Activated naive CD4-positive, alpha-beta T cell treated with anti-CD3 and anti-CD28 coated beads, Interleukin-2, amount 10 ng/mL, durations not matched to agents 7 days and 5 days (primary cell): ENCODE measurements at places on chromosomes 2 and 18.

DNA sequence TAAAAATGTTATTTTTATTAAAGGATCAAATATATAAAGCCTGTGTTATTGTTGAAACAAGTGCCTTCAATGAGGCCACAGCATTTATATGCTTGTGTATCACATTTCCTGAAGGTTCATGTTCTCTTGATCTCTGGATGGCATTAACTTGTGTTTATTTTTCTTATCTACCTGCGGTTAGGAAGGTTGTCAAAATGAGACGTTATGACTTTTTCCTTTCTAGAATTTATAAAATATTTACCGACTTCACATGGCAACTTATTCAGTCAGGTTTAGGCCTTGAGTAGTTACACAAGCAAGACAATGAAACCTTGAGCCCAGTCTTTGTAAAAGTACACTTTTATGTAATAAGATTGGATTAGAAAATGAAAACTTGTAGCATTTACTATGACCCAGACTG lies 196.4 kb upstream of the ACVR2A start:
- no peaks in the 10 kb centered on the region for H3K27me3 ChIP-seq
- no peak overlapping the region for H3K27ac ChIP-seq
- H3K4me1 ChIP-seq = no peaks in the 10 kb centered on the region
- DNase-seq = no peak

DNA sequence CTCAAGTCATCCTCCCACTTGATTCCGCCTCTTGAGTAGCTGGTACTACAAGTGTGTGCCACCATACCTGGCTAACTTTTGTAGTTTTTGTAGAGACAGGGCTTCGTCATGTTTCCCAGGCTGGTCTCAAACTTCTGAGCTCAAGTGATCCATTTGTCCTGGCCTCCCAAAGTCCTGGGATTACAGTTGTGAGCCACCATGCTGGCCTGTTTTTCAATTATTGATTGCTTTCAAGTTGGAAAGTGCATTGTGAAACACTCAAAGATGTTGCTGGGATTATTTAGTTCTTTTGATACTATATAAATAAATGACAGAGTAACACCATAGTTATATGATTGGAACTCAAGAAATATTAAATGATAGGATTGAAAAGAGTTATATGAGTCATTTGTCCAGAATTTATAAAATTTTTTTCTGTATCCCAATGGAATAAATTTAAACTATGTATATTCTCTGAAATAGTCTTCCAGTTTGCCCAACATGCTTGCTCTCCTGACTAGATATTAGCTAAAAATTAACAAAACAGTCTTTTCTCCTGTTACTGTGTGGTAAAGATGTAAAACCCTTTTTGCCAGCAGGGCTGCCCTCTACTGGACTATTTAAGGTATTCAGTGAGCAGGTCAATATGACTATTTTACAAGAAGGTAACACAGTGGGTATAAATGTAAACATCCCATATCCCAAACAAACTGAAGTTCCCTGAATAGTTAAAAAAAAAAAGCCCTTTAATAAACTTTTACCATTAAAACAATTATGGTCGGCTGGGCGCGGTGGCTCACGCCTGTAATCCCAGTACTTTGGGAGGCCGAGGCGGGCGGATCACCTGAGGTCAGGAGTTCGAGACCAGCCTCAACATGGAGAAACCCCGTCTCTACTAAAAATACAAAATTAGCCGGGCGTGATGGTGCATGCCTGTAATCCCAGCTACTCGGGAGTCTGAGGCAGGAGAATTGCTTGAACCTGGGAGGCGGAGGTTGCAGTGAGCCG lies 42.7 kb downstream of the ACSL3 start:
- H3K27me3 ChIP-seq = no peaks in the 10 kb centered on the region
- DNase-seq = peak; percentile 50
- peaks cover 16% of the 10 kb centered on the region for H3K36me3 ChIP-seq

DNA sequence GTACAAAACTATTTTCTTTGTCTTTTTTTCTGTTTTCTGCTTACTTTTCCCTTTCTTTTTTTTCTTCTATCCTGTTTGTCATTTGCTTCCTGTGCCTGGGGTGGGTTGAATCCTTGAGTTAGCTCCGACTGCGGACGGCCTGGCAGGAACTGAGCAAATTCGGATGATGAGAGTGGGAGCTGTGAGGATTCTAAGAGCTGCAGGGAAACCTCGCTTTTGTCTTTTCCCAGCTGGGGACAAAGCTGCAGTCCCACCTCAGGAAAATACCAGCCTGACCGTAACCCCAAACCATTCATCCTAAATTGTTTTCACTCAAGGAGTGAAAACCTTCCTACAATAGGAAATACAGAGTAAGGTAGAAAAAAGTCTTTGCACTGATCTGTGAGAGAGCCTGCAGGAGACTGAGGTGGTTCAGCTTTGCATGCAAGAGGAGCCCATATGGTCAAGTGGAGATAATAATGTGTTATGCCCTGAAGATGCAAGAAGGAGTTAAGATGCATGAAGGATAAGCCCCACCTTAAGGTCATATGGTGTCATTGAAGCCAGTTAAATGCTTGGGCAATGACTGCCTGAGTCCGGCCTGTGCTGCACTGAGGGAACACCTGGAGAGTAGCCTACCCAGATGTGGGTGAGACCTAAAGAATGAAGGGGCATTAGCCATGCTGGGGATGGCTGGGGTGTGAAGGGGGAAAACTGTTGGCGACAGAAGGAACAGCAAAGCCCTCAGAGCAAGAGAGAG lies 31.7 kb upstream of the ARL4C start:
- H3K4me1 ChIP-seq = no peaks in the 10 kb centered on the region
- peaks cover 48% of the 10 kb centered on the region for H3K27me3 ChIP-seq
- H3K27ac ChIP-seq = no peak overlapping the region
- DNase-seq = no peak
- peaks cover 1% of the 10 kb centered on the region for H3K36me3 ChIP-seq
- H3K4me3 ChIP-seq = no peak overlapping the region

DNA sequence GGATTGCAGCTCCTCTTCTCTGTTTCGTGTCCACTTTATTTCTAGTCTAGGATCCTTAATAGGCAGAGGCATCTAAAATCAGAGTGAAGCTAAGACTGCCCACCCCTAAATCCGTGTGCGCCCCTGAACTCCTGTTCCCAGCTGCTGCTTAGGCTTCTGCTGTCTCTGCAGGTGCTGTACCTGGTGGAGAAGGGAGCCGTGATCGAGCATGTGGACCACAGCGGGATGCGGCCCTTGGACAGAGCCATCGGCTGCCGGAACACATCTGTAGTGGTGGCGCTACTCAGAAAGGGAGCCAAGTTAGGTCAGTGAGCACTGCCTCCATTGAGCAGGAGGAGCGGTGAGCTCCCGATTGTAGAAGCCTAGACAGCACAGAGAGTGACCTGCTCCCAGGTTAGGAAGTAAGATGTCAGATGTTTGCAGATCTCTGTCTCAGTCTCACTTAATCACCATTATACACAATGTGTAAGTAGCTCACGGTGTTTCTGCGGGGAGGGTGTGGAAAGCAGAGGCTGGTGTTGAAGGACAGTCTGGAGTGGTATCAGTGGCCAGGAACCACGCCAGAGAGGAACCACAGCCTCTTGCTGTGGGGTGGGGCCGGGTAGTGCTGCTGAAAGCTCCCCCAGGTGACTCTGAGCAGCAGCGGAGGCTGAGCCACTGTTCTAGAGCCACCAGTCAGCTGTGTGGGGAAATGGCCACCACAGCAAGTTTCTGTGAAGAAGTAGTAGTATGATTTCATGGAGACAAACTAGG lies 62.3 kb downstream of the WDSUB1 start:
- H3K27me3 ChIP-seq = no peaks in the 10 kb centered on the region
- no peak overlapping the region for H3K4me3 ChIP-seq
- H3K27ac ChIP-seq = no peak overlapping the region
- DNase-seq = no peak

DNA sequence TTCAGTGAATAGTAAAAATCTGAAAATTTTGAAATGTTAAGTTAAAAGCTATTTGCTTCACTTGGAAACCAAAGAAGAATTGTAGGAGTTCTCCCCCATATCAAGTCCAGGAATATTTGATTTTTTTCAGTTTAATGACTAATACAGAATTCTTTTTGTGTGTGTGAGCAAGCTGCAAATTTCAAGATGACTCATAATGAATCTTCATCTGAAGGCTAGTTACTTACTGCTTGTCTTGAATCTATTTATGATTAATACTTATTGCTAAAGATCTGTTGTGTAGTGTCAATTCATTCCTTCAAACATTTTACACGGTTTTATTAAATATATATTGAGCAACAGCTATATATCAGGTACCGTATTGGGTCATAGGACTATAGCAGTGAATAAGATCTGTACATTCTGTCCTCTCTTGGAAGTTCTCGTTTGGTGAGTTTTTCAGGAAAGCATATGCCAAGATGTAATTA lies 47.8 kb upstream of the CAVIN2 start:
- no peak overlapping the region for H3K4me3 ChIP-seq
- H3K27ac ChIP-seq = no peak overlapping the region
- H3K27me3 ChIP-seq = peaks cover 4% of the 10 kb centered on the region
- no peaks in the 10 kb centered on the region for H3K4me1 ChIP-seq
- no peak for DNase-seq

DNA sequence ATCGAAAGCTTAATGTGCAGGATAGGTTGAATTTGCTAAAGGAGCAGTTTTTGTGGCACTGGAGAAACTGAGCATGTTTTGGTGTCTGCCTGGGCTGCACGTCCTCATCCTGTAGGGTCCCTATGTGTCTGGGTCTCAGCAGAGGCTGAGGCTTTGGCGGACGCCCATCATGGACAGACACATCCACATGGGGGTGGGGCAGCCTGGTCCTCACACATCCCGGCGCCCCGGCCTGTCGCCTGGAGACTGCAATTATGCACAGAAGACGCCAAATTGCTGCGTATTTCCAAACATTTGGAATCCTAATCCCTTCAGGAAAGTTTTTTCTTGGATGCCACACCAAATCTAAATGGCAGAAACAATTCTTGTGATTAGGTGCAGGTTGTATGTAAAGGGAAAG lies 128.2 kb upstream of the TWIST2 start:
- peaks cover 20% of the 10 kb centered on the region for H3K27me3 ChIP-seq
- H3K4me3 ChIP-seq = no peak overlapping the region
- H3K4me1 ChIP-seq = no peaks in the 10 kb centered on the region
- H3K27ac ChIP-seq = no peak overlapping the region
- H3K36me3 ChIP-seq = no peaks in the 10 kb centered on the region

DNA sequence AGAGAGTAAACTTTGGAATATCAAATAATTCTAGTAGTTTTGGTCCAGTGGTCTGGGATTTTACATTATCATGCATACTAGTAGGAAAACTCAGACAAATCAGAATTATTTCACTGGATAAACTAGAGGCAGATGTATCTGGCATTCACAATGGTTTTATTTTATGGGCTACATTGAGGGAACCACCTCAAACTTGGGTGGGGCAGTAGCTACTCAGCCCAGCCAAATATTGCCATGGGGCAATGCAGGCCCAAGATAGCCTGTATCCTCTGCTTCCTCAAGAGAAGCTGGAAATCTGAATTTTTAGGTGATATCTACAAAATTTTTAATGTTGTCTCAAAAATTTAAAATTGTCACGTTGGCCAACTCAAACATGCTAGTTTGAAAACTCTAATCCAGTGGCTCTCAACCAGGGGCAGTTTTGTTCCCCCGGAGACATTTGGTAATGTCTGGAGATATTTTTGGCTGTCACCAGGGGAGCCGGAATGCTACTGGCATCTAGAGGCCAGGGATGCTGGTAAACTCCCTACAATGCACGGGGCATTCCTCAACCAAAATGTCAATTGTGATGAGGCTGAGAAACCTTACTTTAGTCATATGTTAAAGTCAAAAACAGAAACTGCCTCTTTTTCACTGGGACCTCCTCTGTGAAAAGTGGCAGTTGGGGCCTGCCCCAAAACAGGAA lies 172.8 kb upstream of the SPRED2 start:
- no peaks in the 10 kb centered on the region for H3K36me3 ChIP-seq
- H3K4me3 ChIP-seq = no peak overlapping the region

GRCh38 chr2:206275312-206276055 lies 1.0 kb downstream of the ZDBF2 start:
- peak; percentile 49 for DNase-seq
- peak overlapping the region; percentile 89 for H3K27ac ChIP-seq
- H3K4me1 ChIP-seq = peaks cover 20% of the 10 kb centered on the region
- H3K36me3 ChIP-seq = peaks cover 4% of the 10 kb centered on the region
- peak overlapping the region; percentile 78 for H3K4me3 ChIP-seq

GRCh38 chr2:201926067-201926466 lies 107.6 kb upstream of the FZD7 start:
- no peak overlapping the region for H3K27ac ChIP-seq
- no peaks in the 10 kb centered on the region for H3K36me3 ChIP-seq
- H3K4me3 ChIP-seq = no peak overlapping the region

DNA sequence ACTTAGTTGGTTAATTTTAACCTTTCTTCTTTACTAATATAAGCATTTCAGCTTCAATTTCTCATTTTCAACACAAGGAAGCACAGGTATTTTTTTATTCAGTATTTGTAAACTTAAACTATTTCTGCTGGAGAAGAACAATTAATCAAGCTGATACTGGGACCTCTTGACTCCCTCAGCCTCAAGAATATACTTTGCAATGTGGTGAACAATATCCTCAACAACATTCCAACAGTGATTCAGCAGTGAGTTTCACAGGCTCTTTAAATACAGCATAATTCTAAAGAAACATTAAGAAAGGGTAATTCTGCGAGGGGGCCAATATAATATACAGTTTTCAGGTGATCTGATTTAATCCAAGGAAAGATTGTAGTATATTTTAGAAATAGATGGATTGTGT lies 10.0 kb downstream of the RAPGEF4 start:
- H3K36me3 ChIP-seq = no peaks in the 10 kb centered on the region
- no peak overlapping the region for H3K4me3 ChIP-seq
- DNase-seq = no peak
- H3K27ac ChIP-seq = no peak overlapping the region

DNA sequence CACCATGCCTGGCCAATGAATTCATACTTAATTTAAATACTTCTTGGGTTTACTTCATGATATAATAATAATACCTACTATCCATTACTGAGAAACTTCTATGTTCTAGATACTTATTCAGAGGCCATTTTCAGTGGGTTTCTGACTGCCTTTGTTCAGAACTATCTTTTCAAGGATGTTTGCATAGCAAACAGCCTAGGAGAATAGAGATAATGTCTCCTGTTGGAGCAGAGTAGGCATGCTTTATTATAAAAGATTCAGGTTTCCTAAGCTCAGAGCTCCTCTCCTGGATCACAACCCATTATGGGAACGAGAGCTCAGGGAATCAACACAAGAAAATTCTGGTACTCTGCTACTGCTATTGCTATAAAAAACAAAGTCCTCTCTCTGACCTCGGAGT lies 11.1 kb downstream of the FASTKD1 start:
- no peak for DNase-seq
- no peak overlapping the region for H3K4me3 ChIP-seq
- H3K36me3 ChIP-seq = peaks cover 28% of the 10 kb centered on the region
- no peak overlapping the region for H3K27ac ChIP-seq
- H3K27me3 ChIP-seq = no peaks in the 10 kb centered on the region
